T-helper 17 cell (primary cell): ENCODE measurements at places on chromosomes 7 and 10. TPM values are rescaled to one million over a fixed set of nuclear protein-coding genes. Genes with fewer than 3 reads are reported as not detected.

DNA sequence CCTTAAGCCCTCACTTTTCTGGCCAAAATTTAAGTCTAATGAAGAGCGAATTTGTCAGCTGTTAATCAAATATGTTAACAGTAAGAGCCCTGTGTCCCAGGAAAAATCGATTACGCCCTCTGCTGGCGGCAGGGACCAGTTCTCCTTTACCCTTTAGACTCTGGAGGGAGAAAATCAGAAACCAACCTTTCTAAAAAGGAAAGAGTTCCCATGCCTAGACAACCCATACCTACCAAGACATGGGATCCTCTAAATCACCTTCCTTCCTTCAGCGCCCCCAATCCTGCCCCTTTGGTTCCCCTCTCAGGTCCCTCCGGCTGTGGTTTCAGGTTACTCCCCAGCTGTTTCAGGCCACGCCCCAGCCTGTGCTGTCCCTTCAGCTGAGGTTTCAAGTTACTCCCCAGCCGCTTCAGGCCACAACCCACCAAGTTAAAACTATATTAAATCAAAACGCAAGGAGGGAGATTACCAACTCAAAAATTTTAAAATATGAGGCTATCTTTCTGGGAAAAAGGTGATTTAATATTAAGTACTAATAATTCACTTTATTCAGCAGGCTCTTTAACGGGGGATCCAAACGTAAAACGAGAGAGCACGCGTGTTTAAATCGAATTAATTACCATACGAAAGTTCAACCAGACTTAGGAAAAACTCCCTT, 1.4 kb upstream of the AKR1B15 start:
- peak; percentile 38 for DNase-seq

GRCh38 chr7:113752289-113752688, 166.5 kb downstream of the PPP1R3A start:
- DNase-seq: no peak

DNA sequence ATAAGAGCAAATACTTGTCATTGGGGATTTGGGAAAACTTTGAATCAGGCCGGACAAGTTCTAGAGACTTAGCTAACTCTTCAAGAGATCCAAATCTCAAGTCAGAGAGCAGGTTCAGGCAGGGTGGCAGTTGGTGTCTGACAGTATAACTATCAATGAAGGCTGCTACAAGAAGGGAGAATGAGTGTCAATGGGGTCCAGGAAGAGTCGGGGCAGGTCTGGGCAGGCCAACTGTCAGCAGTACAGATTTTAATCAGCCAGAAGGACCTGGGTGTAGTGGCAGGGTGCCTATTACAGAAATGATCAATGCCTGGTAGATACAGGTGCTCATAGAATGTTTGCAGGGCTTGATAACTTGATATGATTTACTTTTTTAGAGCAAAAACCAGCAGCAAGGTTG, 751.1 kb downstream of the GRM8 start:
- DNase-seq: no peak

DNA sequence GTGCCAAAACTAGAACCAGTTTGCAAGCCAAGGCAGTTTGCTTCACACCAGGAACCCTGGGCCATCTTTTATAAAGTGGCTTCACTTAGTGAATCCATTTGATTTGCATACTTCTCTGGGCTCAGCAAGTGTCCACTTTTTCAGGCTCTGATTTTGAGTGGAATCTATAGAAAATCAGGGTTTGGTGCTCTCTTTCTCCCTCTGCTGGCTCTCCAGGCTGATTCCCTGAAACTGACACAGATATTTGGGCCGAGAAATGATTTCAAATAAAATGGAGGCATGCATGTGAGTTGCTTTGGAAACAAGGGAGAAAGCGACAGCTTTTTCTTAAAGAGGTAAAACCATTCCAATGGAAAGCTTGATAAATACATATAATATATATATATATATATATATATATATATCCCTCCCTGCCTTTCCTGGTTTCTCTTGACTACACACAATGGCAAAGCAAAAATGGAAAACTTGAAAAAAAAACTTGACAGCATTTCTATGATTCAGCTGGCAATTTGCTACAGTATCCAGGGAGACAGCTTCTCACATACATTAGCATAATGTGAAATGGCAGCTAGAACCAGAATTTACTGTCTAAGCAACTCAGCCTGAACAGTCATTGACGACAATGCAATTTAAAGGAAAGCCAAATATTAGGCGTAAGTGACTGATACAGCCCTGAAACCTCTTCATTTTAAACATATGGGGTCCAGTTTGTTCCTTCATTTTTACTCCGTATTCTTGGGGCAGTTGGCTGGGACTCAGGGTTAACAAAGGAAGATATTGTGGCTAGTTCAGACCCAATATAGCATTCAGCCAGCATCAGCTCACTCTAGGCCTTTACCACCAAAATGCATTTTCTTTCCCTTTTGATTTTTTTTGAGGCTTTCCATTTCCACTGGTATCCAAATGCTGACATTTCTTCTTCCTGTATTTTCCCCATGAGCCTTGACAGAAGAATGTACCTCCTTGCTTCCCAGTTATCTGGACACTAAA, 188.5 kb downstream of the TMEM178B start:
- DNase-seq: no peak

SLC13A1 gene
- not detected for total RNA-seq

ITIH5 gene
- not detected for total RNA-seq

OR2A12 gene
- total RNA-seq: not detected

OR9A2 gene
- not detected for total RNA-seq
